GM23338 (cell line): ENCODE measurements at places on chromosomes 3 and 15.
A peak's percentile ranks its signal among the peaks of the same experiment; 100 is the strongest.

GRCh38 chr3:7953449-7954014, 548.1 kb upstream of the LMCD1 start:
- peak; percentile 5 for DNase-seq

DNA sequence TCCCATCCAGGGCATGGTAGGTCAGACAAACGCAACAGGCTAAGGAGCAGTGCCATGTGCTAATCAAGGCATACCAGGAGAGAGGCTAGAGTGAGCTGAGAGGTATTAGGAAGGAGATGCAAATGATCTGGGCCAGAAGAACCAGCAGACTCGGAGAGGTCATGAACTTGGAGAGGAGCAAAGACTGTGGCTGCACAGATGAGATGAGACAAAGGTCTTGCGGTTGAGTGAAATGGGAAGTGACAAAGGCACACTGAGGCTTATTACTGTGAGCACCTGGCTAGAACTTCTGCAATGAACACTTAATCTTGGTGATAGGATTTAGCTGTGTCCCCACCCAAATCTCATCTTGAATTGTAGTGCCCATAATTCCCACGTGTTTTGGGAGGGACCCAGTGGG, 380.2 kb downstream of the ULK4 start:
- no peak for DNase-seq

GRCh38 chr3:99753268-99753975, 64.2 kb upstream of the CMSS1 start:
- DNase-seq, result peak; percentile 84

GRCh38 chr3:69639851-69640250, 99.4 kb upstream of the MITF start:
- no peak for DNase-seq

DNA sequence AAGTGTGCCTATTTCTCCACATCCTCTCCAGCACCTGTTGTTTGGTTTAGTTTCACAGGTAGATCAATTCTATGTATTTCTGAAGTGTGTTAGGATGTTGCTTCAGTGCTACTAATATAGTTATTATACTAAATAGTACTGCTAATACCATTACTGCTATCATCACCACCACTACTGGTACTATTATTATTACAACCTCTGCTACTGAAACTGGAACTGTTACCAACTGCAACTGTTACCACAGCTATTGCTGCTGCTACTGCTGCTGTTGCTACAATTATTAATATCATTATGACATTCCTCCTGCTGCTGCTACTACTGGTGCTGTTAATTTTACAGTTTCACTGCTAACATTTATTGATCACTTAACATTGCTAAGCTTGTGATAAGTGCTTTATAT, 8.3 kb upstream of the LMOD3 start:
- DNase-seq, result no peak

DNA sequence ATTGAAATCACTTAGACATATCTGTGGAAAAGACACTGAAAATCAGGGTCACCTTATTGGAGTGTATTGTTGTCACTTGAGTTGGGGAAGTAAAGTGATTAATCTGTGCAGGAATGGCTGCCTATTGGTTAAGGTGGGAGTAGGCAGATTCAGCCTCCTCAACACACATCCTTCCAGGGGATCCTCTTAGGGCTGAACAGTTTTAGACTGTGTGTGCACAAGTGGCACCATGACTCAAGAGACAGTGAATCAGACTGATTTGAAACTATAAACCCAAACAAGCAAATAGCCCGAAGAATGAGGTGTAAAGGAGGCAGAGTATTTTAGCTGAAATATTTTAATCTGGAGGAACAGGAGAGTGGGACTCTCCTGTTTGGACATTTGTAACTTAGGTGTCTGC, 4.9 kb downstream of the ABHD17C start:
- DNase-seq, result no peak

DNA sequence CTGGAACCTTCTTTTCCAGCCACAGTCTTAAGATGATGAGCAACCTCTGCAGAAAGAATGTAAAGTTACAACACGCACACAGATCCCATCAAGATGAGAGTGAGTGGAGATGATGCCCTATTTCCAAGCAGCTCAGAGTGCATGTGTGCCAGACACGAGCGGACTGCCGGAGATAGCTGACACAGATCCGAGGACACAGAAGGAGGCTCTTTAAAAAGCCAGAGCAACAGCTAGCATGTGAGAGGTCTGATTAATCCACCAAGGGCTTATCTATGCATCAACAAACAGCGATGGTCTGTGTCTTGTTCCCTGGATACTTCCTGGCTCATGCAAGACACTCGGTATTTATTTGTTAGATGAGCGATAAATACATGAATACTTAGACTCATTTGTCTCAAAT, 128.6 kb upstream of the DLG1 start:
- no peak for DNase-seq

DNA sequence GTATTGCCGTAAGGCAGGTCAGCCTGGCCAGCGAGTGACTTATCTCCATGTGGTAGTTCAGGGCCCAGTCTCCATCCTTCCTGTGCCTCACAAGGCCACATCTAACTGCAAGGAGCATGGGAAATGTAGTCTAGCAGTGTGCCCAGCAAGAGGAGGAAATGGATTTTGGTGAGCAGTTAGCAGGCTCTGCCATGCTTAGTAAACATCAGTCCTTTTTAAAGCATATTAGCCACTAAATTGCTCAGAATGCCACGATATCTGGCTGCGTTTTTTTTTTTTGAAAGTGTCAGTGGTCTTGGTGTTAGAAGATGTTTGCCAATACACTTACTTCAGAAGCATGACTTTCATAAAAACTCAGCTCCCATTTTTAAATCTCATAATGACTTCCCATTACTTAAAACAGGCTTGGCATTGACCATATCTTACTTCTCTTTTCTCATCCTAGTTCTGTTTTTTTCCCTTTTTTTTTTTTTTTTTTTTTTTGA, 470.2 kb upstream of the TPRG1 start:
- DNase-seq, result peak; percentile 39

DNA sequence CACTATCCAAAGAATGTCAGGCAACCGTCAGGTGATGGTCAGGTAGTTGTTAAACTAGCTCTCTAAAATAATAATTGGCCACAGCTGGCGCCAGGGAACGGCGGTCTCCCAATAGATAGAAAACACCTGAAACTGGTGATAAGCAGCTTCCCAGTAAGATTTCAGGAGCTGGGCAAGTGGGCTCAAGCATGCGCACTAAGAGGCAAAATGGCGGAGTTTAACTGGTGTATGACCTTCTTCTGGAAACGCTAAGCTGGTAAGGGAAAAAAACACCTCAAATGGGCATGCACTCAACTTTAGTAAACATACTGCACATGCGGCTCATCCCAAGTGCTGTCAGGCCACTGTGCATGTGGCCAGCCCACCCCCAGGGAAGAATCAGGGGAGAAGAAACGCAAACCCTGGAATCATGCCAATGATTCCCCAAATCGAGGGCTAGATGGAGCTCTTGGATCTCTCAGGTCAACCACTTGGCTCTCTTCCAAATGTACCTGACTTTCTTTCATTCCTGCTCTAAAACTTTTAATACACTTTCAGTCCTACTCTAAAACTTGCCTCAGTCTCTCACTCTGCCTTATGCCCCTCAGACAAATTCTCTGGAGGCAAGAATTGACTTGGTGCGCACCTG, 195.0 kb downstream of the ZNF621 start:
- DNase-seq, result peak; percentile 56

DNA sequence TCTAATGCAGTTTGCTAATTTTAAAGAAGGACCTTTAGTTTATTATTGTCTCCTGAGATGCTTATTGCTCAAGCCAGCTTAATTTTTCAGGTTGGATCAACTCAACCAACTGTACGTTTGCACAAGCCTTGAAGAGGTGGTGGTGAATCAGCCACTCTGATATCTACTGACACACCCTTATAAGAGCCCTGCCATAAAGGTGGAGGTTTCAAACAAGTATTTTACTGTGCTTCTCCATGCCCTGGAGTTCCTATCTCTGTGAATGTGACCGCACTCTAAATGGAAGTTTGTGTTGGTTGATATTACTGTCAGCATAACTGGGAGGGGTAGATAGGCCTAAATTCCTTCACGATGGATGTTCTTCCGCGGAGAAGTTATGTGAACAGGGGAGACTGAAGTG, 297.3 kb upstream of the UBE2E1 start:
- DNase-seq, result no peak

DNA sequence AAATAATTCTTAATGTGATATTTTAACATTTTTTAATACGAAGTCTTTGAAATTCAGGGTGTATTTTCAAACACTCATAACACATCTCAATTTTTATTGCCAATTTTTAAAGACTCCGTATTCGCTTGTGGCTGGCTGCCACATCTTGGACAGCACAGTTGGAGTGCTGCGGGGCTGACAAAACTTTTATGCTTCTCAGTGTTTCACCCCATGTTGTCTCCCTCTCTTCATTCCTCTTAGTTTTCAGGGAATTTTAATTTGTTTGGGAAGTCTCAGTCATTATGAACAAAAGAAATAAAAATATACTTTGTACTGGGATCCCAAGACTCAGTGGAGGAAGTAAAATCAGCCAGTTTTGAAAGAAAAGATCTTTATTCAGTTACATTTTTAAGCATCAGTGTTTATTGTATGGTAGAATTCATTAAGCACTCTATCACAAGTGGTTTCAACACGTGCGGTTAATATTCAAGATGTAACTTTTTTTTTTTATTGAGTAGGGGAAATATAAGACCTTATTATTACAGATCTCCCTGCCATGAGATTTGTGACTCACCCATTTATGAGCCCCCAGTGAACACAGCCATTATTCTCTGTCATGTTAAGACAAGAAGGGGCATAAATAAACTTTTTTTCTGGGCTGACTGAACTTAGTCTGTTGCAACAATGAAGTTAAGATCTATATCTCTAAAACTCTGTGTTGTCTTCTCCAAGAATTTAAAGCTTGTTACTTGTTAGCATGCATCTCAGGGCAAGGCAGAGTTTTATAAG, 26.8 kb downstream of the KAT2B start:
- no peak for DNase-seq

DNA sequence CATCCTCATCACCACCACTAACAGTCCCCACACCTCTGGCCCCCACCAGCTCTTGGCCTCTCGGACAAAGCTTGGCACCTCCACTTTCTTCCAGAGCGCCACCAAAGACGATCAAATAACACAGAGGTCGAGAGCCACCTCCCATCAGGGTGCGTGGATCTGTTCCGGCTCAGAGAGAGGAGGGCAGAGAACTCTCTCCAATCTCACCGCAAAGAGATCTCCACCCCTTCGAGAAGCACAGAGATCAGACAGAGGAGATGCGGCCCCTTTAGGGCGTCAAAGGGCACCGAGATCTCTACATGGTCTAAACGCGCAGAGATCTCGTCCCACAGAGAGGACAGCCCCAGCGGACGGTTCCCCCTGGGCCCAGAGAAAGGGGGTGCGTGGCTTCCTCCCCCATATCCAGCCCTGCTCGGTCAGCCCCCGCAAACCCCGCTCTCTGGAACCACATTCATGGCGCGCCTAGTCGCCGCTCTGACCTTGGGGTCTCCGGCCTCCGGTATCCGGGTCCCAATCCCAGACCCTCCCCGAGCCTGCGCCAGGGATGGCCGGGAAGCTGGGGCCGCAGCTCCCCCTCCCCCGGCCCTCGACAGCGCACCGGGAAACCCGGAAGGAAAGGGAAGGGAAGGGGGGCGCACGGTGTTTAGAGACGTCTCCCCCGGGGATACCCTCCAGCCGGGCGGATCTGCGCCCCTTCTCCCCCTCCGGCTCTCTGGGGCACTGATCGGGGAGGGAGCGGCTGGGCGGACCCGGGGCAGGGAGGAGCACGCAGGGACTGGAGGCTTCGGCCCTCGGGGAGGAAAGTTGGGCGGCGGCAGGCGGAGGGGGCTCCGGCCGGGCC, 608 bp downstream of the SCN5A start:
- DNase-seq, result peak; percentile 62

- DNase-seq, result no peak
Measured at GRCh38 chr3:157257101-157257500, 97.2 kb upstream of the CCNL1 start.

DNA sequence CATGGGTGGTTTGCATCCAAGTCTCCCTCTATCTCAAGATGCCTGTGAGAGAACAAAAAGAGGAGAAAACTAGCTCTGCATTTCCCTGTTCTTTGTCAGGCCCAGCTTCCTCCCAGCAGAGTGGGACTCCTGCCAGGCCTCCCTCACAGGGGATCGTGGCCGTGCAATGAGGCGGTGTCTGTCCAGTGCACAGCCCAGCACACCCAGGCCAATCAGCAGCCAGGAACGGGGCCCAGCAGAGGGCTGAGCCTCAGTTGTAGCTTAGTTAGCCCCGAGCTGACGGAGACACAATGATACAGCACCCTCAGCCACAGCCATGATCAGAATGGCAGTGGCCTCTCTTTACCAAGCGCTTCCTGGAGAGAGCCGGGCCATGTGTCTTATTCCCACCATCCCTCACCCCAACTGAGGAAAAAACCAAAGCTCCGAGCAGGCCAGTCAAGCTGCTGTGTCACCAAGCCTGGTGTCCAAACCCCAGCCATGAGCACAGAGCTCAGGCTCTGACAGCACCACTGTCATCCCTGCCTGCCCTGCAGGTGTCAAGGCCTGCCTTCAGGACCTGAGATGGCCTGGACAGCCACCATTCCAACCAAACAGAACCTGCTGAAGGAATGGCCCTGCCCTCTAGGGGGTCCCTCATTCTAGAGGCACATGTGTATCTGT, 71.1 kb downstream of the DNAJB8 start:
- no peak for DNase-seq

DNA sequence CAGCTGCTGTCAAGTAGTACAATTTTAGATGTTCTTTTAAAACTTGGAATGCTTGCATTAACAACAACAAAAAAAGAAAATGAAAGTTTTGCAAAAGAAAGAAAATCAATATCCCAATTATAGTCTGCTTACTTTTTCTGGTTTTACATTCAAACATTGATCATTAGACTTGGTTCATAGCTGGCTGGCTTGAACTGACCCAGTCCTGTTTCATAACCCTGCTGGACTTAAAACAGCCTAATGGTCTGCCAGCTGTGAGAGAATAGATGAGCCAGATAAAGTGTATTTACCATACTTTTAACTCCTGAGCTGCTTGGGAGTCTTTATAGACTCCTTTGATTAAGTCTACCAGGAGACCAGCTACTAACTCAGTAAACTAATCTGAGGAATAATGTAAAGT, 59.2 kb downstream of the PIAS1 start:
- no peak for DNase-seq

DNA sequence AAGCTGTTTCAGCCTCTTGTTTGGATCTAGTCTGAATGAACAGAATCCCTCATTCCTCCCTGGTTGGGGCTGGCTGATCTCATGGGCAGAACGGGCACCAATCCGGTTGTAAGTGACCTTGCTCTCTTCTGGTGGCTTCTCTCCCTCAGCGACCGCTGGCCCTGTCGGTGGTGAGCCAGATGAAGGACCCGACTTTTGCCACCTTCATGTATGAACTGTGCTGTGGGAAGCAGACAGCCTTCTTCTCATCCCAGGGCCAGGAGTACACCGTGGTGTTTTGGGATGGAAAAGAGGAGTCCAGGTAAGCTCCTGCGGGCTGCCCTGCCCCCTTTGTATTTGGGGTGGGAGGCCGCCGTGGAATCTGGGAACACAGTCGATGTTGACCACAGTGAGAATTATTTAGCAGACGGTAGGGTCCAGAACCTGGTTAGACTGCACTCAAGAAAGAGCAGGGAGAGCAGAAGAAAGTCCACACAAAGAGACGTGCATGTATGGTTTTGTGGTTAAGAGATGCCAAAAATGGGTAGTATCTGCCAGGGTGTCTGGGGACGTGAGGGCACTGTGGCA, 138.8 kb downstream of the LRRK1 start:
- no peak for DNase-seq
